ENCODE measurements at places on chromosomes 3 and 15. TPM values are rescaled to one million over a fixed set of nuclear protein-coding genes. Genes with fewer than 3 reads are reported as not detected.

DNA sequence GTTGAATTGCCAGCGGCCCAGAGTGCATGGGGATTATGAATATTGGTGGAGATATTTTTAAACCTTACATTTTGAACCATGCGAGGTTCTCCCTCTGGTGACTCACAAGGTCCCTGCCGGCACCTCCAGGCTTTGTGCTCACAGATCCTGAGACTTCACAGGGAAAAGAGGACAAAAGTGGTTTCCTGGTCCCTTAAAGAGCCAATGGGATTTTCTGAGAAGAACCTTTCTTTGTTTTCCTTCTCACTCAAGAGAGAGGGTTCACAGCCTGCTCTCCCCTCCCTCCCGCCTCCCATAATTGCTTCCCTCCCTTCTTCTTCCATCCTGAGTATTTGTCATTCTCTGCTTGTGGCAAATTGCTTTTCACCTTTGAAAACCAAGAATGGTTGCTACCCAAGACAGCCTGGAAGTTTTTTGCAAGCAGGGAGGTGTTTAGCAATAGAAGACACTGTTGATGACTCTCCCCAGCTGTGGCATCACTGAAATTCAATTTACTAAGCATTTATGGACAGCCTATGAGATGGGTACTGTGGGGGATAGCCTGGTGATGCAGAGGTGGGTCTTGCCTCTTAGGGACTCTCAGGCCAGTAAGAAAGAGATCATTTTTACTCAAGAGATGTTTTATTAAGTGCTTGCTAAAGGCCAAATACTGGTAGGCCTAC is 76.6 kb downstream of the CPN2 start:
- H3K4me1 ChIP-seq, result peaks cover 5% of the 10 kb centered on the region
- no peaks in the 10 kb centered on the region for H3K36me3 ChIP-seq
- no peak for DNase-seq

DNA sequence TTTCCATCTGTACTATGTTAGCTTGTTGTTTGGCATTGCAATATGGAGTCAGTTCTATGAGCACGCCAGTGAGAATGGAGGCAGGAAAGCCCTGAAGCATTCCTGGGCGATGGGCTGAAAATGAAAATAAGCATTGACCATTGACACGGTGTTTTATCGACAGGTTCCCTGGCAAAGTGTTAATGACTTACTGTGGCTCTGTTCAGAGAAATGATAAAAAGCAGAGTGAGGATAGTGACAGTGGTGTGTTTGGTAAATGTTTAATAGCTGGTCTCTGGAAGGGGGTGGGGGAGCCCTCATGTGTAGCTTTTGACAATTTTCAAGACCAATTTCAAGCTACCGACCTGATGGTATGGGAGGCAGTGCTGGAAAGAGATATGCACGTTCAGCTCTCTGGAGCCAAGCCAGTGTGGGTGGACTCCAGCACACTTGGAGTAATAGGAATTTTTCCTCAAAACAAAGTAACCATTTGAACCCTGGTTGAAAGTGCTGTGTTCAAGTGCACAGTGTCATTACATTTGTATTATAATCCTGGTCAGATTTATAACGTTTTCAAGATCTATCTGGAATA is 341.7 kb upstream of the ROBO2 start:
- DNase-seq, result no peak
- H3K36me3 ChIP-seq, result no peaks in the 10 kb centered on the region
- no peak overlapping the region for H3K27ac ChIP-seq

GRCh38 chr3:68667346-68667745 is 265.0 kb downstream of the TAFA4 start:
- no peak for DNase-seq
- H3K27me3 ChIP-seq, result no peaks in the 10 kb centered on the region
- H3K4me1 ChIP-seq, result no peaks in the 10 kb centered on the region
- no peaks in the 10 kb centered on the region for H3K36me3 ChIP-seq

DNA sequence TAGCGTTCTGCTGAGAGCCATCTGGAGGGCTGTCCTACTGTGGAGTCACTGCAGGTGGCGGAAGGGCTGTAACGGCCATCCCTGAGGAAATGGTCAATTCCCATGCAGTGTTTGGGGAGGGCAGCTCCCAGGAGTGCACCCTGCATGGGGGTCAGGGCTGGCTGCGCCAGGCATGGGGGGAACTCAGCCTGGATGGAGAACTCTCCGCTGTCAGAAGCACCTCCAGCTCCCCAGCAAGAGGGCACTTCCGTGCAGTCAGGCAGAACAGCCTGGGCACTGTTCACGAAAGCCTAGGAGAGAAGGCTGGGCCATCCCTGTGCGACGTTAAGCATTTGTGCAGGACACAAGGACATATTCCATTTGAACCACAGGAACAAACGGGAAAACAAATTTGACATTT is 105.2 kb downstream of the LRIG1 start:
- peaks cover 49% of the 10 kb centered on the region for H3K36me3 ChIP-seq
- H3K27ac ChIP-seq, result no peak overlapping the region
- H3K4me1 ChIP-seq, result peaks cover 31% of the 10 kb centered on the region
- no peaks in the 10 kb centered on the region for H3K27me3 ChIP-seq
- no peak for DNase-seq

The GOLGA6D gene
- total RNA-seq, result not detected

All from CD4-positive, alpha-beta T cell (primary cell).